ENCODE measurements at places on chromosomes 2 and 18.
A peak's percentile ranks its signal among the peaks of the same experiment; 100 is the strongest.

GRCh38 chr2:181183878-181184542 is 203.6 kb downstream of the UBE2E3 start:
- no peaks in the 10 kb centered on the region for H3K36me3 ChIP-seq
- no peaks in the 10 kb centered on the region for H3K4me1 ChIP-seq
- no peak overlapping the region for H3K4me3 ChIP-seq
- no peaks in the 10 kb centered on the region for H3K27me3 ChIP-seq

DNA sequence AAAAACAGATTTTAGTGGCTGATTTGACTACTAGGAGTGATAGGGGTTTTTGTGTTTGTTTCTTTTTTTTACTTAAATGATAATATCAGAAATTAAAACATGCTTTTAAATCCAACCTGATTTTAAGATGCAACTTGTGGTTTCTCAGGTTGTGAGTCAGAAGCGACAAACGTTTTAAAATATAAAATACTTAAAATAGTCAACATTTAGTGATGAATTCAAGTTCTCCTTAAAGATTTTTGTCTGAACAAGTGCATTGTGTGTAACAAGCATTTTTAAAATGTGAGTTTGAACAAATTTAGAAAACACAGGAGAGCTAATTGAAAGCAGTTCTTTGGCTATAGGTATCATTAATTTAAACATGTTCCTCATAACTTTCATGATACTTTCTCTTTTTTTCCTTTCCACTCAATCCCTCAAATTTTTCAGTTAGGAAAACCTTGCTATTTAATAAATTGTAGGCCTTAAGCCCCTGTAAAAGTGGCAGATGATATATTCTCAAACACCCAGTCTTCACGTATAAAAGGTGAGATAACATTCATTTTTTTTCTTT is 3.6 kb downstream of the TBR1 start:
- no peak for DNase-seq
- no peaks in the 10 kb centered on the region for H3K36me3 ChIP-seq
- no peak overlapping the region for H3K4me3 ChIP-seq

DNA sequence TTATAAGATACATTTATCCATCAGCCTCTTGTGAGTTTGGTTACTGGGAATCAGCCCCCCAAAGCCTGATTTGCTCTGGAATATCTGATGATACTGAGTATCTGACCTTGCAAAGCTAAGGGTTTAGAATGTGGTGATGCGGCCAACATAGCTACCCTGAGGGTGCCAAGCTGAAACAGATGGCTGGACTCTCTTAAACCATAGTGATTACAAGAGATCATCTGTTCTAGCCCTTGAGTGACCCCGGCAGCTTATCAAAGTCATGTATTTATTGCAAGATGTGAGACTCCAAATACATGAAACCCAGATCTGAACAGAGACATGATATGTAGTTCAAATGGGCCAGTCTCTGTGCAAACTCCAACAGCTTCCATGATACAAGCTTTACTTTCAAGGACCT is 78.2 kb upstream of the CABLES1 start:
- H3K36me3 ChIP-seq, result no peaks in the 10 kb centered on the region
- no peak overlapping the region for H3K4me3 ChIP-seq
- H3K27me3 ChIP-seq, result no peaks in the 10 kb centered on the region

- H3K27me3 ChIP-seq, result no peaks in the 10 kb centered on the region
- no peak overlapping the region for H3K4me3 ChIP-seq
Measured at GRCh38 chr2:223529696-223530095, 72.5 kb downstream of the SCG2 start.

- H3K4me3 ChIP-seq, result no peak overlapping the region
- no peaks in the 10 kb centered on the region for H3K27me3 ChIP-seq
- H3K27ac ChIP-seq, result no peak overlapping the region
- H3K36me3 ChIP-seq, result no peaks in the 10 kb centered on the region
Measured at GRCh38 chr2:228094377-228094921, 87.0 kb downstream of the SPHKAP start.

DNA sequence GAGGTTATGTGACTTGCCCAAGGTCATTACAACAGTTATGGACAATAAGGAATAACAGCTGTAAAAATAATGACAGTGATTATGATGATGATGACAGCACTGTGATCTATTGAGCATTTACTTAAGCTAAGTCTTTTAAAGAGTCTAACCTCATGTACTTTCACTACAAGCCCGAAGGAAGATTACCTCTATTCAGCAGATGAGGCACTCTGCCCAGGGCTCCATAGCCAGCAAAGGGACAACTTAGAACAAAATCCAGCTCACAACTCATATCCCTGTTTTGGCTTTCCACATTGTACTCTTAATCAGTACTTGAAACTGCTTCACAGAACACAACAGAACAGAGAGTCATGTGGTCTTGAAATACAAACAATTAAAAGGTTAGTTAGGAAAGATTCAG is 290.2 kb downstream of the ZNF385B start:
- peak overlapping the region; percentile 57 for H3K27ac ChIP-seq
- H3K27me3 ChIP-seq, result no peaks in the 10 kb centered on the region
- no peak overlapping the region for H3K4me3 ChIP-seq
- DNase-seq, result no peak
- no peaks in the 10 kb centered on the region for H3K36me3 ChIP-seq

GRCh38 chr18:62280058-62280457 is 45.1 kb upstream of the TNFRSF11A start:
- no peak overlapping the region for H3K27ac ChIP-seq
- no peaks in the 10 kb centered on the region for H3K36me3 ChIP-seq
- no peaks in the 10 kb centered on the region for H3K27me3 ChIP-seq
- H3K4me3 ChIP-seq, result no peak overlapping the region

DNA sequence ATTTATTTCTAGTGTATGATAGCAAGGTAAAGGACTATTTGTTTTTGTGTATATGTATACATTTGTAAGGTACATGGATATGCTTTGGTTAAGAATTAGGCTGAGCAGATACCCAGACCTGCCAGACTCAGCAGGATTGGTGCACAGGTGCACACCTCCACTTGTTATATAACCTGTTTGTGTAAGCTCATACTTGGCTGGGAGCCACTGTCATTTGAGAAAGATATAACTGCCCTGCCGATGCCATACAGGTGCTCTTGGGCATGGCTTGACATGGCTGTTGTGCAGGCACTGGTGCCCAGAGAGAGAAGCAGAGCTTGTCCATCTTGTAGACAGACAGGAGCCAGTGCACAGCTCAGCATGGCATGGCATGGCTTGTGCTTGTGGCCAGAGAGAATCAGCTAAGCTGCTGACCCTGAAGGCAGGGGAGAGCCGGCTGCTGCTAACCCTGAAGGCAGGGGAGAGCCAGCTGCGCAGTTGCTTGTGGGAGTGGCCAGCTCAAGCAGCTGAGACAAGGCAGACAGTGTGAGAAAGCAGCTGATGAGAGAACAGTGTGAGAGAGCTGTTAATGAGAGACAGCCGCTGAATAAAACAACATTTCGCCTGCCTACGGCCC is 136.5 kb downstream of the RNF144A start:
- no peaks in the 10 kb centered on the region for H3K27me3 ChIP-seq
- H3K27ac ChIP-seq, result no peak overlapping the region
- peaks cover 7% of the 10 kb centered on the region for H3K4me1 ChIP-seq

DNA sequence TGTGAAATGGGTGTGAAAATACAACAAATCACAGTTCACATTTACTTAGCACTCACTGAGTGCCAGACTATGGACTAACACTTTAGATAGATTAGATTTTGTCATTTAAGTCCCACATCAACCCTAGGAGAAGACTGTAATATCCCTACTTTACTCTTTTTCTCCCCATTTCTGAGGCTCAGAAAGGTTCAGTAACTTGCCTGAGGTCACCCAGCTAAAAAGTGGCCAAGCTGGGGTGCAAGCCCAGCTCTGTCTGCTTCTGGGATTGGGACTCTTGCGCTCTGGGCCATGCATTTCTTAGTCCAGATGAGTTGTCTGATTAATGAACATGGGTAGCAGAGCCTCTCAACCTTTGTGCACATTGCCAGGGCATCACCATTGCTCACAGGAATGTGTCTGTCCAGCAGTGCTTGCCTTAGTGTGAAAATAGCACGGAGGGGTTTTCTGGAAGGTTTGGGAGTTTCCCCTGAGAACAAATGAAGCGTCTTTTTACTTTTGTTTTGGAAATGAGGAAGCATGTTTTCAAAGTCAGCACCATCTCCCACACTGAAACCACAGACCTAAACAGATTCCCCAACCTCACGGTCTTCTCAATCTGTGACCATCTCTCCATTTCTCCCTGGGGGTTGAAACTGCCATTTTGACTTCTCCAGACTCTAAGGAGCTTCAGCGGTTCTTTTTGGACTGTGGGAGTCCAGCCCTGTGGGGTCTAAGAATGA is 31.9 kb downstream of the NRP2 start:
- H3K27me3 ChIP-seq, result no peaks in the 10 kb centered on the region
- peaks cover 20% of the 10 kb centered on the region for H3K36me3 ChIP-seq
- no peak overlapping the region for H3K4me3 ChIP-seq

GRCh38 chr2:206876216-206876860 is 63.0 kb upstream of the CPO start:
- no peak overlapping the region for H3K27ac ChIP-seq
- DNase-seq, result no peak
- H3K27me3 ChIP-seq, result no peaks in the 10 kb centered on the region
- no peaks in the 10 kb centered on the region for H3K4me1 ChIP-seq

DNA sequence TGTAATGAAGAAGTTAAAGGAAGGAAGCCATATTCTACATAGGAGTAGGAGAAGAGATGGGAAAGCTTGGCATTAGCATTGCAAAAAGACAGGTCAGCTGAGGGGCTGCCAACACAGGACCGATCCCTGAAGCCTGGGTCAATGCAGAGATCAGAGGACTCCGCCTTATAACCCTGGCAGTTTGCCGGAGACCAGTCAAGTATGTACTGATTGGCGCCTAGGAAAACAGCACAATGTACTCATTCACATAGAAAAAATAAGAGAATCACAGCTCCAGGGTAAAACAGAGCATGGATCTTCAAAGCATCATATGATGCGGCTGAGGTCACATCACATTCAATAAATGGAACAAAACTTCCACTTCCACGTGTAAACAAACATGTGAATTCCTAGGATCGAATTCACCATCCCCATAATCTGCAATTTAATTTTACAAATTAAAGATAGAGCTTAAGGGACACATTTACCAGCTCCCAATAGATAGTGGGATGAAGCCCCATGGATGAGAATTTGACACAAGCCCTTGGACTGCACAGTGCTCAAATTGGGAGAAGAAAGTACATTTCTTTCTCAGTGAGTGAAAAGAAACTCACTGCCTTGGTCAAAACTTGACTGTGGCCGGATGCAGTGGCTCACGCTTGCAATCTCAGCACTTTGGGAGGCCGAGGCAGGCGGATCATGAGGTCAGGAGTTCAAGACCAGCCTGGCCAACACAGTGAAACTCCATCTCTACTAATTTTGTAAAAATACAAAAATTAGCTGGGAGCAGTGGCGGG is 135.0 kb upstream of the KLHL14 start:
- H3K27me3 ChIP-seq, result no peaks in the 10 kb centered on the region
- H3K4me1 ChIP-seq, result no peaks in the 10 kb centered on the region
- H3K4me3 ChIP-seq, result no peak overlapping the region
- H3K36me3 ChIP-seq, result no peaks in the 10 kb centered on the region
- no peak overlapping the region for H3K27ac ChIP-seq

All from tibial nerve (tissue), 4 donors.